ENCODE measurements at places on chromosomes 1 and 21.

GRCh38 chr1:205782627-205783432 lies 7.5 kb upstream of the RAB29 start:
- no peak for DNase-seq

DNA sequence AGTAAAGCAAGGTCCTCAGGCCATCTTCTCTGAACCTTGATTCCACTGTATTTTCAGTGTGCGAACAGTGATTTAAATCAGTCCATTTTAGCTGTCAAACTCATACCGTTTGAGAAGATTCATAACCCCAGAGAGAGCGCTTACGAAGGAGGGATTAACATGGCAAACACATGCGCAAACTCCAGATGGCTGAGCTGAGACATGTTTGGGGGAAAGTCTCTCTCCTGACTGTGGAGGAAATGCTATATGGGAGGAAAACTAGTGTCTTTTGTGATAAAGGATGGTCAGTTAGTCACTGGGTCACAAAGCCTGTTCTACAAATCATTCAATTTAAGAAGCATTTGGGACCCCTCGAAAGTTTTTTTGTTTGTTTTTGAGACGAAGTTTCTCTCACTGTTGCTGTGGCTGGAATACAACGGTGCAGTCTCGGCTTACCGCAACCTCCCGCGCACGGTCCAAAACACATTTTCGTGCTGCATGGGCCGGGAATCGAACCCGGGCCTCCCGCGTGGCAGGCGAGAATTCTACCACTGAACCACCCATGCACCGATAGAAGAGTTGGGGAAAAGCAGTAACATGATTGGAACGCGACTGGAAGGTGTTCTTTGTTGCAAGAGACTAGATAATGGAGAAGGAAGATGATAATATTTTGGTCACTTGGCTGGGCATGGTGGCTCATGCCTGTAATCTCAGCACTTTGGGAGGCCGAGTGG lies 58.4 kb upstream of the CXADR start:
- peak; percentile 83 for DNase-seq

DNA sequence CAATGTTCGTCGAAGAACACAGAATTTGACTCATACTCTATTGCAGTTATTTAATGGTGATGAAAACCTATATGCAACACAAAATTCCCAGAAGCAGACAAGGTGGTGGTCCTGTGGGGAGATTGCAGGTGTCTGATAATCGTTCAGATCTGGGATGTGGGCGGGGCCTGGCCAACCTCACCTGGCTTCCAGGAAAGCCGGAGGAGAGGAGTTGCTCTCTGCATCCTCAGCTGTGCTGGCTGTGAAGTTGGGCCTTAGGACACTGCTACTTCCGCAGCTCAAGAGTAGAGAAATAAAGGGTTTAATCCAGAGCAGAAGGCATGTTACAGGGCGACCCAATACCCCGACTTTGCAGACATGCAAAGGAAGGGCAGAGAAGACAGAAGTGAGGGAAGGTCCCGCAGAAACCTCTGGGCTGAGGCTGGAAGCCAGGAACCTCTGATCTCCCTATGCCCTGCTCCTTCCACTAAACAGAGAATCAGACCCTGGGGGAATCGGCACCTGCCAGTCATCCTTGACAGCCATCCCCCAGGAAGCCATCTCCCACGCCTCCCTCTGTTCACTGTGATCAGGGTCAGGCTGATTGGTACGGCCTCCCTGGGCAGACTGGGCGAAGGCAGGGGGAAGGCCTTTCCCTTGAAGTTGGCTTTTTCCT lies 590.3 kb downstream of the AJAP1 start:
- no peak for DNase-seq

- peak; percentile 99 for DNase-seq
Measured at GRCh38 chr1:225700164-225700821, 47.4 kb upstream of the ENAH start.

DNA sequence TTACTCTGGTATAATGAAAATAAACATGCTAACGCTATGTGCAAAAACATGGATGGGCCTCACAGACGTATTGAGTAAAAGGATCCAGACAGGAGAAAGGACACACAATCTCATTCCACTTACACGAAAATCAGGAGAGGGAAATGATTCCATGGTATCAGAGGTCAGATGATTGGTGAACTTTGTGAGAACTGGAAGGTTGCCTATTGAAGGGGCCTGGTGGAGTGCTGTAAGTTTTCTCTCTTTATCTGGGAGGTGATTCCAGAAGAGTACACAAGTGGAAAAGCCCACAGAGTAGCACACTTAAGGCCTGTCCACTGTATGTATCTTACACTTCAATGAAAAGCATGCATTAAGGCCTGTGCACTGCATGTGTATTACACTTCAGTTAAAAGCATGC lies 9.6 kb downstream of the GSTM2 start:
- DNase-seq = peak; percentile 0

DNA sequence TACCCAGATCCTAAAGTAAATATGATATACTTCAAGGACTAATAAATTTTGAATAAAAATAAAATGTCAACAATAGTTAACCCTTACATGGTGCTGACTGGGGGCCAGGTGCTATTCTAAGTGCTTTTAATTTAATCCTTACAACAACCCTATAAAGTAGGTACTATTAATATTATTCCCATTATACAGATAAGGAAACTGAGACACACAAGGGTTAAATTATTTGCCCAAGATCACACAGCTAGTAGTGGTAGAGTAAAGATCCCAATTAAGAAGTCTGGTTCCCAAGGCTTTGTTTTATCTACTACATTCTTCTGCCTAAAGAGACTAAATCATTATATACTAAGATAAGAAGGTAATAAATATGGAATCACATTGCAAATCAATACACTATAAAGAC lies 34.2 kb downstream of the SYNJ1 start:
- no peak for DNase-seq

DNA sequence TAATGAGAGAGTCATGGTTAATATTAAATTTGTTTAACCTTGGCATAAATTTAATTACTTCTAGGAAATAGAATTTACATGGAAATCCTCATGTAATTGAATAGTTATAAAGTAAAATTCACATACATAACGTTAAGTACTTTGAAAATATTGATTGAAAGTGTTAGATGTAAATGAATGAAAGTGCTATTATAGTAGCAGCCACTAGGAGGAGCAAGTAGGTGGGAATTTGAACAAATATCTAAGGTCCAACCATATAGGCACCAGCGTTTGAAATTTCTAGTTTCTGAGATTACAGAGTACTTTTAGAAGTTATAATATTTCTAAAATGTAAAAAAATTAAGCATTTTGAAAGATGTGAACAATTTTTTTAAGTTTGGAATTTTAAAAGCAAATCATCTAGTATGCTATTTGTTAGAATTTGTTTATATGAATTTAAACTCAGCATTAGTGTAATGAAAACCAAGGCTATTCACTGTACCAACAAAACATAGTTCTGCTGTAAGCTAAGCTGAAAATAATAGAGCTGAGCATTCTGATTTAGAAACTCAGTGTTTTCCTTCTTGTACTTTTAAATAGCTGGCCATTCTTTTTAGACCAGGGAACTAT lies 3.3 kb downstream of the B3GALT2 start:
- DNase-seq = peak; percentile 35

- DNase-seq = no peak
Measured at GRCh38 chr1:239733995-239734394, 347.6 kb downstream of the CHRM3 start.

- DNase-seq = no peak
Measured at GRCh38 chr1:229005097-229005496, 265.8 kb upstream of the RAB4A start.

DNA sequence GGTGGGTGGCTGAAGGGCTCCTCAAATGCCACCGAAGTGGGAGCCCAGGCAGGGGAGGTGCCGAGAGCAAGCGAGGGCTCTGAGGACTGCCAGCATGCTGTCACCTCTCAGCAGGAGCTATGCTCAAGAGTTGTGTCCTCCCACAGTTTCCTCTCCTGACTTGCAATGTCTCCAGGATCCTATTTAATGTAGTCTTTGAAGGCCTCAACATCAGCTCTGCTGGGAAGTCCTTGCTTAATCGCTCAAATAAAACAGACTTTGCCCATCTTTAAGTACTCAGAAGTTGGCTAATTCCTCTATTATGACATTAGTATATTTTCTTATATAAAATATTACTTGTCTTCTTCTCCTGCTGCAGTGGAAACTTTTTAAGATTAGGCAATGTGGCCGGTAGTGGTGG lies 154.2 kb upstream of the NRIP1 start:
- DNase-seq = peak; percentile 29

DNA sequence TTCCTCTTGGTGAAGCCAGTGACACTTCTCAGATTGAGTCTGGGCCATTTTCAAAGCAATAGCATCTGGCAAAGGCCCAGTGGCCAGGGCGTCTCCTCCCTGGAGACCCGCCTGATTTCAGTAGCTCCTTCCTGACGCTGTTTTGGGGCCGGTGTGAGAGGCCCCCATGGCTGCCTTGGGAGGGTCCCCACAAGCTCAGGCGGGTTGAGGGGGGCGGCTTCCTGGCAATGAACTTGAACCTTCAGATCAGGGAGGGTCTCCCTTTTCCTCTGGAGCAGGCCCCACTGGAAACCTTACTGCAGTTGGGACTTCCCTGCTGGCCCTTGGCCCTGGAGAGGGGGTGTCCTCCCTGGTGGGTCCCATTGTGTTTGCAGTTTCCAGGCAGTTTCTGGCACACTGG lies 121.2 kb downstream of the CRYAA start:
- no peak for DNase-seq

- no peak for DNase-seq
Measured at GRCh38 chr1:21051177-21051825, 125.4 kb downstream of the EIF4G3 start.

GRCh38 chr1:21541835-21542234 lies 32.6 kb downstream of the ALPL start:
- DNase-seq = peak; percentile 68

GRCh38 chr1:41341772-41342562 lies 19.3 kb upstream of the FOXO6 start:
- no peak for DNase-seq

- no peak for DNase-seq
Measured at GRCh38 chr1:202691816-202692215, 18.4 kb downstream of the SYT2 start.

DNA sequence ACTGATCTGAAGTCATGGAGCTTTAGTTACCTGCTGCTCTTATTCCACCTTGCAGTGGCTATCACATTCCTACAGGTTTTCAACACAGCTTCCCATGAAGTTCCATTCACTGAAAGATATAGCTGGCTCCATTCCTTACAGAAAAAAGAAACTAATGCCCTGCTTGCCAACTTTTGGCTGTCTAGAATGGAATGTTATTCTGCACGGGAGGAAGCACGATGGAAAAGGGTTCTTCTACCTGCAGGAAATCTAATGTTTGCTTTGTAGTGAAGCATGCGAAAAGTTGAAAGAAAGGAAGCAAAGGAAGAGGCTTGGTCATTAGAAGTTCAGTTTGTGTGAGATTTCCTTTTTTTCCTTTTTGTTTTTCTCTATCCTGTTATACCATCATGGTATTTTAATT lies 32.6 kb downstream of the GIPC2 start:
- no peak for DNase-seq

DNA sequence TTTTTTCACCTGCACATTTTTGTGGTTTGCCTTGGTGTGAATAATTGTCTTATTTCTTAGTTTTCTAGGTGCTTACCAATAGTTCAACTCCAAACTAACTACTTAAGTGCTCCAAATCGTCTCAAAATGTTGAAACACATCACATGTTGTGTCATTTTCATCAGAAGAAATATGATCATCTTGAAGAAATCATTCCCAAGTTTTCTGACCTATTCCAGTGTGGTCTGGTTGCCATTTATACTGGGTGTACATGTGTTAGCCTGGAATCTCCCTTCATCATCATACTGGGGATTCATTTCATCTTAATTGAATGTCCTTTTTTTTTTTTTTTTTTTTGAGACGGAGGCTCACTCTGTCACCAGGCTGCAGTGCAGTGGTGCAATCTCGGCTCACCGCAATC lies 67.0 kb downstream of the EIF2B3 start:
- DNase-seq = peak; percentile 90
